Left ventricle myocardium superior (tissue), 1 donor: ENCODE measurements at places on chromosomes 2 and 18.

DNA sequence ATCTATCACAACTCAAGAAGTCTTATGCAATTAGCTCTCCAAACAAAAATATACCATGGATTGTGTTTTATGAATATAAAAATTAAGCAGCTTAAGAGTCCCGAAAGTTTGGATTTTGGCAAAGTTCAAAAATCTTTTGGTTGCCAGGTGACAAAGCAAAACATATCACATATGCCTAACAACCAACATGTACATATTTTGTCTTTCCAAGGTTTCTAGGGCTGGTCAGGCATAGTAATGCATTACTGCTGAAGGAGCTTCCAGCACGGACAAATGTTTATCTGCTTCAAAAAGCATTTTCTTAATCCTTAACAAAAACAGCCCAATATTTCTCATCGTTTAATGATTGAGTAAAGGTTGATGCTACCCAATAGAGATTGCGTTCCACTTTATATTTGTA, 1327.1 kb upstream of the ZEB2 start:
- DNase-seq: no peak

GRCh38 chr2:18309627-18310026, 250.8 kb downstream of the RDH14 start:
- DNase-seq: no peak

- no peak for DNase-seq
Measured at GRCh38 chr2:189095101-189095500, 84.5 kb downstream of the COL5A2 start.

- no peak for DNase-seq
Measured at GRCh38 chr2:204515416-204515815, 29.9 kb upstream of the PARD3B start.

DNA sequence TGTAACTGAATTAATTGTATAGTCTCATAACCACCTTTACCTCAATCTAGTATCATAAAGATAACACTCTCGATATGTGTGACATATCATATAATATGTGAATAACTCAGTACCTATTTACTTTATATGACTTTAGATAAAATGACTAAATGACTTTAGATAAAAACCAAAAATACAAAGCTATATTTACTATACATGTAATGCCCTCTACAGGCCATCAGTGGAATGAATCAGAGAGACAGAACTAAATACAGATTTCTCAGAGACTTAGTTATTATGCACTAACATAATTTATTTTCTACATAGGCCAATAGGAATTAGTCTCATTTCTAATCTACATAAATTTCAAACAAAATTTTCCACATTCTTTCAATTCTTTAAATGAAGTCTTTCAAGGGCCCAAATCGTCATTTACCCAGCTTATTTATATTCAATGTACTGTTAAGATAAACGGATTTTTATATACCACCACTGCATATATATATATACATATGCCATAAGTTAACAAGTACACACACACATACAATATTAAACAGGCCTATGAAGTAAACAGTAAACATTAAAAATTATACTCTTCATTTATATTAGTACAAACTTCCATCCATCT, 219.9 kb downstream of the EXOC6B start:
- no peak for DNase-seq

- no peak for DNase-seq
Measured at GRCh38 chr2:100876231-100876860, 56.4 kb downstream of the NPAS2 start.

GRCh38 chr2:31037058-31037457, 101.2 kb downstream of the GALNT14 start:
- DNase-seq: no peak

- no peak for DNase-seq
Measured at GRCh38 chr2:32656069-32656468, 28.2 kb downstream of the TTC27 start.
